Right renal cortex interstitium (tissue), 3 donors: ENCODE measurements at places on chromosomes 7 and 10.

DNA sequence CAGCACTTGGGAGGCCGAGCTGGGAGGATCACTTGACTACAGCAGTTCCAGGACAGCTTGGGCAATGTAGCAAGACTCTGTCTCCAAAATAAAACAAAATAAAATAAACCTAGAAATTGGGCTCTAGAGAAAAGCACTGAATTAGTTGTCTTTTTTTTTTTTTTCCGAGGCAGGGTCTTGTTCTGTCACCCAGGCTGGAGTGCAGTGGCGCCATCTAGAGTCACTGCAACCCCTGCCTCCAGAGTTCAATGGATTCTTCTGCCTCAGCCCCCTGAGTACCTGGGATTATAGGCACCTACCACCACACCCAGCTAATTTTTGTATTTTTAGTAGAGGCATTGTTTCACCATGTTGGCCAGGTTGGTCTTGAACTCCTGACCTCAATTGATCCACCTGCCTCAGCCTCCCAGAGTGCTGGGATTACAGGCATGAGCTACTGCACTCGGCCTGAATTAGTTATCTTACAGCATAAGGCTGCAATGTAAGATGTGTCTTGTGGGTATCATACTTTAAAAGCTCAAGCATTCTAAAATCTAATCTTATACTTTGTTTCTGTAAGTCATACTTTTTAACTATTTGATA, 12.8 kb downstream of the MEIG1 start:
- DNase-seq = no peak

GRCh38 chr7:27510541-27510940, 152.1 kb downstream of the HIBADH start:
- peak; percentile 30 for DNase-seq

- DNase-seq = no peak
Observed at GRCh38 chr10:32577448-32577847, 131.5 kb downstream of the CCDC7 start.

GRCh38 chr7:36871863-36872262, 147.6 kb upstream of the AOAH start:
- DNase-seq = no peak

DNA sequence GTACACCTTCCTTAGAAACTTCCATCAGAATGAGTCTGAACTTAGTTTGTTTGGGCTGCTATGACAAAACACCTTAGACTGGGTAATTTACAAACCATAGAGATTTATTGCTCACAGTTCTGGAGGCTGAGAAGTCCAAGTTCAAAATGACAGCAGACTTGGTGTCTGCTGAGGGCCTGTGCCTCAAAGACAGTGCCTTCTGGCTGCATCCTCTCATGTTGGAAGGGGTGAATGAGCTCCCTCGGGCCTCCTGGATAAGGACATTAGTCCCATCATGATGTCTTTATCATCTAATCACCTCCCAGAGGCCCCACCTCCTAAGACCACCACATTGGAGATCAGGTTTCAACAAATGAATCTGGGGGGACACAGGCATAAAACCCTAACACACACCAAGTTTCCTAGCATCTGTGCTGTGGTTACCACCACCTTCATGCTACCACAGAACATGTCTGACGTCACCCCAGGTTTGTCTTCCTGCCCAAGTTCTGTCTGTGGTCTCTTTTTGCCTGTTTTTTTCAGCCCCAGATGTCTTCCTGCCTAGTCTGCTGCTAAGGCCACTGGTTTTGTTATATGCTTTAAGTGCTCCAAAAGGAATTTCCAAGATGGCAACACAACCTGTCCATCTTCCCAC, 150.9 kb upstream of the COBL start:
- no peak for DNase-seq

DNA sequence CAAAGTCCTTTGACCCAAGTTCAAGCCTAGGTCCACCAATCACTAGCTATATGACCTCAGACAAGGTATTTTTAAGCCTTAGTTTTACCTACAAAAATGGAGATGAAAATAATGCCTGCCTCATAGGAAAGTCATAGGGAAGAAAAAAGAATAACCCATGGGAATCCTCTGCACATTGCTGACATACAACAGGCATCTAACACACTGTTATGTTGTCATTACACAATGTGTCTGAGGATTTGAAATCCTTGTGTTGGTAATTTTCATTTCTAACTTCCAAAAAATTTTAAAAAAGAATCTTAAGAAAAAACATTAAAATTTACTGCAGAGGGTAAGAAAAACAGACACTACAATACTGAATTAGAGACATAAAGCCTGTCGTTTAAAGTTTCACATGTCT, 5.7 kb downstream of the ANK3 start:
- DNase-seq = no peak

DNA sequence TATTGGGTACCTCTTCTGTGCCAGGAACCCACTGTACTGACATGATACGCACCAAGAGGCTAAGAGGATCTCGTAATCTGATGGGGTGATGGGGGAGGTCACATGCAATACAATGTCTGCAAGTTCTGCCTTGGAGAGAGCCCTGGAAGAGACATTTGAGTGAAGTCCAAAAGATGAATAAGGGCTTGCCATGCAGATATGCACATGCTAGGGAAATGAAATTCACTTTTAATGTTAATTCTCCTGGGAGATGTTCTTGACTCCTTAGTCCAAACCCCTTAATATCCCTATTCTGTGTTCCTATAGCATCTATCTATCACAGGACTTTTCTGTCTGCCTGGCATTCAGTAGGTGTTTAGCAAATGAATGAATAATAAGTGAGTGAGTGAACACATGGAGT, 54.0 kb upstream of the GLCCI1 start:
- no peak for DNase-seq

DNA sequence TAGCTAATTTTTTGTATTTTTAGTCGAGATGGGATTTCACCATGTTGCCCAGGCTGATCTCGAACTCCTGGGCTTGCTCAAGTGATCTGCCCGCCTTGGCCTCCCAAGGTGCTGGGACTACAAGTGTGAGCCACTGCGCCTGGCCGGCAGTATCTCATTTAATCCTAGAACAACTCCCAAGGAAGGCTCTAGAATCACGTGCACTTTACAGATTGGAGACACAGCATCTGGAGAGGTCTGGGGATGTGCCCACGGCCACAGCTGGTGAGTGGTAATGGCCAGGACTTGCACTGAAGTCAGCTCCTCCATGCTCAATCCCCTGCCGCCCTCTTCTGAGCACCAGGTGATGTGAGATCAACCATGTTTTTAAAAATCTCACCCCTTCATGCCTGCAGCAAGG, 43.1 kb downstream of the CARD11 start:
- no peak for DNase-seq

GRCh38 chr7:98810153-98810802, 59.5 kb downstream of the TMEM130 start:
- DNase-seq = no peak

GRCh38 chr7:93374345-93374940, 142.3 kb downstream of the VPS50 start:
- DNase-seq = no peak

DNA sequence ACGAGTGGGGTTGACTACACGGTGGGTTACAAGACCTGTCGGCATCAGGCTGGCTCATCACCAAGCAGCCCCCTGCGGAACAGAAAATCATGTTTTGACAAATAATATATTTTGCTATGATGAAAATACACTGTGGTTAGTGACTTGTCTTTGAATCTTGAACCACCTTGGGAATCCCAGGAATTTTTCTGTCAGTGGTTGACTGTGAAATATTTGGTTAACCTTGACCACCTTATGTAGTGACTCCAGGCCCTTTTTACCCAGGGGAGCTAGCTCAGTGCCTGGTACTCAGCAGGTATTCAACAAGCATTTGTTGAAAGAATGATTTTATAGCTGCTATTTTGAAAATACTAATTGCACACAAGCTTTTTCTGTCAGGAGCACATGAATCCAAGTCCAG, 406.0 kb downstream of the PHF14 start:
- DNase-seq = no peak

GRCh38 chr10:86747796-86748581, 8.4 kb upstream of the BMPR1A start:
- DNase-seq = no peak

DNA sequence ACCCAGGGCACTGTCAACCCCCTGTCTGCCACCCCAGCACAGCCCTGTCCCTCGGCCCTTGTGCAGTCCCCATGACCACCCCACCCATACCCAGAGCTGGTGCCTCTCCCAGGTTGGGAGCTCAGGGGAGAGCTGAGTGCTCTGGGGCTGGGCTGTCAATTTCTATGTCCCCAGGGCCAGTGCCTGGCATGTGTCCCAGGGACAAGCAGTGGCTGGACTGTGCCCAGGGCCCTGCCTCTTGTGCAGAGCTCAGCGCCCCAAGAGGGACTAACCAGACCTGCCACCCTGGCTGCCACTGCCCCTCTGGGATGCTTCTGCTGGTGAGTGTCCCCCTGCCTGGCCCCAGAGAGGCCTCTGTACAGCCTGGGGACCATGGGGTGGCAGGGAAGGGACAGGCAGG, 29.0 kb upstream of the ZNF862 start:
- DNase-seq = no peak

DNA sequence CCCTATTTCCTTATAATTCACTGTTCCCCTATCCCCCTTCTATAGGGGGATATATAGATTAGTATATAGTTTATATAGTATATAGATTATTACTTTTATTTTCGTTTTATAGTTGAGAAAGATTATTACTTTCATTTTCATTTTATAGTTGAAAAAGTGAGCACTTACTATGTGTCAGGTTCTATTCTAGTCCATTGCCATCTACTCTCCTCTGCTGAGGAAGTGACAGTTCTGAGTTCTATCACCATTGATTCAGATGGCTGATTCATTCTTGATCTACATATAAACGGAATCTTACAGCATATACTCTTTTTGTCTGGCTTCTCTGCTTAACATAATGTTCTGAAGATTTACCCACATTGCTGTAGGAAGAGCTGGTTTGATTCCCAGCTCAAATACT, 20.7 kb upstream of the CAV2 start:
- DNase-seq = no peak

- DNase-seq = no peak
Observed at GRCh38 chr10:119521443-119522204, 20.9 kb downstream of the RGS10 start.

DNA sequence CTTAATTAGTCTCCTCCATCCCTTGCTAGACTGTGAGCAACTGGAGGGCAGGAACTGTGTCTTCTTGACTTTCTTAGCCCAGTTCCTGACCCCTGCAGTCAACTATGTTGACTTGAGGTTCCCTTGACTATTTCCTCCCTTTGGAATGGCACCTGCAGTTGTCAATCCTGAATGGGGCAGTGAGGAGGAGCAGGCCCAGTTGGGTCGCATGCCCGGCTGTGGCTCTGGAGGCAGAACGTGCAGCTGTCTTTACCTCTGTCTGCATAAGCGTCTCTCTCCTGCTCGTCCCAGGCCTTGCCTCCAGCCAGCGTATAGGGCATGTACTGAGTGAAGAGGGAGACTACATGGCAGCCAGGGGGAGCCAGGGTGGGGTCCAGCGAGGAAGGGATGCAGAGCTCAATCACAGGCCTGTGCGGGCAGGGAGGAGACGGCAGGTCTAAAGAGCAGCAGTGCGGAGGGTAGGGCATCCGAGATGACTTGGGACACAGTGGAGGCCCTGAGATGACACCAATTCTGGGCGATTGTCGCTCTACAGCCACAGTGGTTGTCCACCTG, 26.8 kb downstream of the PYROXD2 start:
- no peak for DNase-seq

GRCh38 chr10:12594448-12594944, 245.1 kb downstream of the CAMK1D start:
- DNase-seq = no peak

DNA sequence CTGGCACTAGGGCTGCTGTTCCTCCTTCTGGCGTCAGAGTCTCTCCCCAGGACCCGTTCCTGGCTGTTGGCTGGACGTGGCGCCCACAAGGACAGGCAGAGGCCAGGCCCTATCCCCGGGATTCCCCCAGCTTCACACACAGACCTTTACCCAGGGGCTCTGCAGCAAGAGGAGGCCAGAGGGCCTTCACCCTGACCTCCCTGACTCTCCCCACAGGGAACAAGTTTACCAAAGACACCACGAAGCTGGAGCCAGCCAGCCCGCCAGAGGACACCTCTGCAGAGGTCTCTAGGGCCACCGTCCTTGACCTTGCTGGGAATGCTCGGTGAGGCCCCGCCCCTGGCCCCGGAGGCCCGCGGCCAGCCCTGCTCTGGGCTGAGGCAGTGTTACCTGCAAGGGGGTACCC, 82.2 kb downstream of the GTF2IRD1 start:
- DNase-seq = no peak

- no peak for DNase-seq
Observed at GRCh38 chr7:105718511-105718925, 137.2 kb upstream of the EFCAB10 start.

GRCh38 chr10:6339891-6340290, 137.2 kb downstream of the PFKFB3 start:
- no peak for DNase-seq

GRCh38 chr7:75639071-75639885, 99.5 kb downstream of the HIP1 start:
- no peak for DNase-seq

- DNase-seq = no peak
Observed at GRCh38 chr7:151107882-151108281, 21.6 kb downstream of the AGAP3 start.

DNA sequence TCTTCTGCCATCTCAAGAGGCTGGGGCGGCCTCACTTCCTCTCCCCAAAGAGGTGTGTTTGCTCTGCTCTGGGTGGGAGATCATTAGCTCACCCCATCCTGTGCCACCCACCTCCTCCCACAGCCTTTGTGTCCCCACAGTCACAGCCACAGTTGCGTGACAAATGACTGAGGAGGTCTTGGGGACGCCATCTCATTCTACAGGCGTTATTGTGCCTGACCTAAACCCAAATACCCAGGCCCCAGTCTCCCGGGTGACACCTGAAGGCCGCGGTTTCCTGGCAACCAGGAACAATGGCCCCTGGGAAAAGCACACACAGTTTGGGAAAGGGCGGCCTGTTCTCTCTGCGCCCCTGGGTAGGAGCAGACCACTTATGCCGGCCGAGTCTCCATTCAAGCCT, 51.6 kb downstream of the SLIT1 start:
- DNase-seq = no peak
